ENCODE measurements at places on chromosomes 6 and 20.

DNA sequence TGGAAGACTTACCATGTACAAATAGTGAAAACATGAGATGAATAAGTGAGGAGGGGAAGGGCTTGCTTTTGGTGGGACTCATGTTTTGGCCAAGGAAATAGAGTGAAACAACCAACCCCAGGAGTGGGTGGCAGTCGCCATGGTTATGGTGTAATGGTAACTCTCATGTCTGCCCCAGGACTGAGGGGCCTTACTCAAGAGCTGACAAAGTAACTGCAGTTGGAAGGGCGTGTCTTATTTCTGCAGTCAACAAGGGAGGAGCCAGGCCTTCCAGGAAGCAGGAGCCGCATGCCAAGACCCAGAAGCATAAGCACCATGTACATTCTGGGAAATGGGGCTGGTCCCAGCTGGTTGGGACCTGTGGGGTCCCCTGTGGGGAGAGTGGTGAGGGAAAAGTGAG is 108.5 kb downstream of the UNC5CL start:
- no peak for DNase-seq

DNA sequence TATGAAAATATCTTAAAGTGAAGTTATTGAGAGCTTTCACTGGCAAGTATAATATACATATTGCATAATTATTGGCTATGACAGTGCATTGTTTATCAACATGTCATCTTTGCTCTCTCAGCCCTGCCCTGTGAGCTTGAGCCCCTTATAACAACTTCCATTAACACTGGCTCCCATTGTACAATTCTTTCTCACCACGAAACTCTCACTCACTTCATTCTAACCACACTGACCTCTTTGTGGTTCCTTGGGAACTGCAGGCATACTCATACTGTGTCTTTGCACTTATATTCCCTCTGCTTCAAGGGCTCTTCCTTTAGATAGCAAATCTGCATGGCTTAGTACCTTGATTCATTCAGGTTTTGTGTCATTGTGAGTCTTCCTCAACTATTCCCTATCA is 411.8 kb downstream of the CDKAL1 start:
- no peak for DNase-seq

GRCh38 chr6:14673201-14673600 is 555.6 kb downstream of the CD83 start:
- DNase-seq = peak; percentile 37

DNA sequence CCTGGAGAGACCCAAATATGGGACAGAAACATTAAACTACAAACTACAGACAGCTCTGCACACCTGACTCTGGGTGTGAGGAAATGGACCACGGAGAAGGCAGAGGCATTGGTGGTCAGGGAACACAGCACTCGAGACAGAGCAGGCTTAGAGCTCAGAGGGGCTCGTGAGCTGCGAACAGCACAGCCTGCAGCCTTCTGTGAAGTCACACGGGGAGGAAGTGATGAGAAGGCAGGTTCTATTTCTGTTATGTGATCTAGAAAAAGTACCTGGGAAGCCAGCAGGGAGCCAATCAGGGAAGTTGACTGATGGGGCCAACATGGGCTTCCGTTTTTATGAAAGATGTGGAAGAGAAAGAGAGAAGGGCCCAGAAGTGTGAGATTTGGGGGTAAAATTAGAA is 88.9 kb upstream of the SNAP25 start:
- no peak for DNase-seq

- DNase-seq = no peak
Measured at GRCh38 chr6:129050086-129050485, 167.1 kb downstream of the LAMA2 start.

- no peak for DNase-seq
Measured at GRCh38 chr6:110475066-110475653, 1.3 kb downstream of the SLC22A16 start.

DNA sequence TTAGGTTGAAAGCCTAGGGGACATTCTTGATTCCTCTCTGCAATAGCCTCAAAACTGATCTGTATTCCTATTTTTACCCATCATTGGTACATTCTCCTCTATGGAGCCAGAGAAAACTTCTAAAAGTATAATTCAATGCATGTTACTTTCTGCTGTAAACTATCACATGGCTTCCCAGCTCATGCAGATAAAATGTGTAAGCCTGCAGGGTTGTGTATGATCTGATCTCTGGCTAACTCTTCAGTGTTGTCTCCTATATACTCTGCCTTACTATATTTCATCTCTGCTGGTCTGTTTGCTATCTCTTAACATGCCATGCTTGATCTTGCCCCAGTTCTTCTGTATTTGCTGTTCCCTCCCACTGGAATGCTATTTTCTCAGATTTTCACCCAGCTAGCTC is 323.3 kb upstream of the RSPO3 start:
- no peak for DNase-seq

GRCh38 chr6:132919045-132919860 is 104.9 kb downstream of the RPS12 start:
- peak; percentile 15 for DNase-seq
